Gastrocnemius medialis (tissue), 4 donors: ENCODE measurements at places on chromosomes 4 and X. TPM values are rescaled to one million over a fixed set of nuclear protein-coding genes. Genes with fewer than 3 reads are reported as not detected.

DNA sequence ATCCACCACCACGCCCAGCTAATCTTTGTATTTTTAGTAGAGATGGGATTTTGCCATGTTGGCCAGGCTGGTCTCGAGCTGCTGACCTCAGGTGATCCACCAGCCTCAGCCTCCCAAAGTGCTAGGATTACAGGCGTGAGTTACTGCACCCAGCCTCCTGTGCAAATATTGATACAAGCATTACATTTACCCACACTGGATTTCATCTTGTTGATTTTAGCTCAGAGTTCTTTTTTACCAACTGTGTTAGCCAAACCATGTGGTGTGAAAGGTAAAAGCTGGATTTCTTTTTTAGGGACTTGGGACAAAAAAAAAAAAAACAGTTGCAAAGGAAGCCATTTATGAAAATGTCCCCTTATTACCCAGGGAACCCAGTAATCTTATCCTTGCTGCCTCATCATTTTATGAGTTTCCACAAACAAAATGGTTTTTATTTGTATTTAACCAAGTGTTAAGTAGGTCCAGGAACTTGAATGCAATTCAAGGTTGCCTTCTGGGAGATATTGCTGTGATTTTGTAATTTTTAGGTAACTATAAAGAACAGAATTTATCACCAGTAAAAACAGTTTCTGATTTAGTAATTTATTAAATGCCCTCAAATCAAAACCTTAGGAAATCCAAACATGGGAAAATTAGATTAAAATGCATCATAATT lies 202.5 kb downstream of the PALLD start:
- no peaks in the 10 kb centered on the region for H3K36me3 ChIP-seq
- H3K27me3 ChIP-seq = no peaks in the 10 kb centered on the region
- no peak overlapping the region for H3K4me3 ChIP-seq
- H3K27ac ChIP-seq = no peak overlapping the region
- no peaks in the 10 kb centered on the region for H3K4me1 ChIP-seq

The SSX5 gene
- total RNA-seq = not detected

DNA sequence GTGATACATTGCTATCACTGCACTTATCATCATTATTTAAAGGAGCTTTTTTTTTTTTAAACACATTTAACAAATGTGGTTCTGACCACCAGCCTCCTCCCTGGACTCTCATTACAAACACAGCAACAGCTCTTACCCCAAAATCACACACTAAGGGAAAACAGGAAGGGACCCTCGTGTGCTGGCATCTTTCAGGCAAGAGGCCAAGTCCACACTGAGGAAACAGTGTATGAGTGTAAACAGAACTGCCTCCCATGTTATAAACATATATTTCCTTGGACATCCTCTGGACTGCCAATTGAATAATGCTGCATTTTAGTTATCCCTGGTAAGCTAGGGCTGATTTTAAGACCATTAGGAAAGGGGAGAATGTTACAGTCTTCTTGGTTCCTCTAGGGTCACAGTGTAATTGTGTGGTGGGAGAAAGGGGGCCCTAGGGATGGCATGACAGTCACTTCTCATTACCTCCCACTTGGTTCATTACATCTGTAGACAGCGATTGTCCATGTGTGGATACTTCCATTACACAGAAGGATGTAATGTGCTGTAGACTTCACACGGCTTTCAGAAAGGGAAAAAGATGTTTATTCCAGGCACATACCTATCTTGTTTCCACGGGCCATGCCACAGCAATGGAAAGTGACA lies 244.6 kb upstream of the TET2 start:
- H3K4me3 ChIP-seq = no peak overlapping the region
- H3K27ac ChIP-seq = no peak overlapping the region
- no peaks in the 10 kb centered on the region for H3K4me1 ChIP-seq
- no peaks in the 10 kb centered on the region for H3K36me3 ChIP-seq
- no peak for DNase-seq
- no peaks in the 10 kb centered on the region for H3K27me3 ChIP-seq

DNA sequence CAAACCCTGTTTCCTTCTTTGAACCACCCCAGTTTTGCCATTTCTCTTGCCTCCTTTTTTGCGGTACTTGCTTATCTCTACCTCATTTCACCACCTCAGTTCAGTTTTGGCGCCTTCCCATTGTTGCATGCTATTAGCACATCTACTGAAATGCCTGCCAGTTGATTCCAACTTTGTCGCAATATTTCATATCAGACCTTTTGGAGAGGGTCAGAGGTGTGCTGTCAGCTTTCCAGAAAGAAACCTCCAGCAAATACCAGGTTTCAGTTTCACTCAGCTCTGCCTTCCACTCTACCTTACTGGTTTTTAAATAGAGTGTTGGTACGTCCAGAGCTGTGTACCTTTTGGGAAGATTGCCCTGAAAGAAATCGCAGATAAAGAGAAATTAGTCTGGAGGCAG lies 91.9 kb upstream of the CPEB2 start:
- H3K4me1 ChIP-seq = no peaks in the 10 kb centered on the region
- H3K4me3 ChIP-seq = no peak overlapping the region

DNA sequence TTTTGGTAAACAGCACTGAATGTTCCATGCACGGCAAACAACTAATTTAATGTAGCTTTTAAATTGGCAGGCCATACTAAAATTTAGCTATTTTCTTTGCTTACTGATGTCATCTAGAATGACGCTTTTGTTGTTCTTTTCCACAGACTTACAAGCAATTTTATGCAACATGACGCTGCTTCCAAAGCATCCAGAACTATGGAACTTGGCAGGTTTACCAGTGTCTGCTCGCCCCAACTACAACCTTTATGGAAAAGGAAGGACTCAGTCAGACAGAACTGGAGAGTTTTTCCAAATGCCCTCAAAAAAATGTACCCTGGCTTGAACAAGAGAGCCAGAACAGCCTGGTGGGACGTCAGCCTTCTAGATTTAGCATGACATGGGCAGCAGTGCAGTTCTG lies 58.7 kb downstream of the ANOS1 start:
- no peaks in the 10 kb centered on the region for H3K27me3 ChIP-seq
- DNase-seq = no peak
- H3K4me3 ChIP-seq = no peak overlapping the region
- H3K36me3 ChIP-seq = no peaks in the 10 kb centered on the region
- no peak overlapping the region for H3K27ac ChIP-seq
- peaks cover 4% of the 10 kb centered on the region for H3K4me1 ChIP-seq

DNA sequence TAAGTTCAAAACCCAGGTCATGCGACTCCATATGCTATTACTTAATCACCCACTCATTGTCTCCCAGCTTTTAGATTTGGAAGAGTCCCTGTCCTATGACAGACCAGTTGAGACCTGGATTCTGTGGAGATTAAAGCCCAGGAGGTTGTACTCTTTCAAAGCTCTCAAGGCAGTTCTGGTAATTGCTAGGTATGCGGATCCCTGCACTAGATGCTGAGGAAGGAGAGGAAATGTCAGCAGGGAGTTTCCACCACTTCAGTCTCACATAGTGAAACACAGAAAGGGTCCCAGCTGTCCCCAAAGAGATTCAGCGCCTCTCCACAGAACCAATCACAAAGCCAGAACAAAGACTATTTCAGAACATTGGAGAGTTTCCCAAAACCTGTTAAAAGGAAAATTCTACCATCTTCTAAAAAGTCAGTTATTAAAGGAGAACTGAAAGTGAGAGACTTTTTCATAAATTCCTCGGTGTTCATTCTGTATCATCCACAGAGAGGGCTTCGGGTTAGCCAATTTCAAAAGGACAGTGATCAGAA lies 53.4 kb downstream of the IRF2 start:
- no peak overlapping the region for H3K27ac ChIP-seq
- peaks cover 33% of the 10 kb centered on the region for H3K4me1 ChIP-seq
- H3K4me3 ChIP-seq = no peak overlapping the region
- no peaks in the 10 kb centered on the region for H3K27me3 ChIP-seq
- DNase-seq = no peak
- no peaks in the 10 kb centered on the region for H3K36me3 ChIP-seq

The DGKK gene
- not detected for total RNA-seq

- no peaks in the 10 kb centered on the region for H3K4me1 ChIP-seq
- H3K27me3 ChIP-seq = no peaks in the 10 kb centered on the region
- H3K4me3 ChIP-seq = no peak overlapping the region
- no peak overlapping the region for H3K27ac ChIP-seq
These were observed 117.3 kb downstream of the SNCA start for GRCh38 chr4:89719536-89720090.
